ENCODE measurements at places on chromosomes 16 and 17.
A peak's percentile ranks its signal among the peaks of the same experiment; 100 is the strongest.

- DNase-seq: peak; percentile 65
These were observed 30.3 kb upstream of the RPH3AL start for GRCh38 chr17:382644-383533.

GRCh38 chr16:10575506-10576130, 4.8 kb downstream of the EMP2 start:
- DNase-seq: no peak

- DNase-seq: no peak
These were observed 3.4 kb downstream of the FAM222B start for GRCh38 chr17:28839221-28839620.

DNA sequence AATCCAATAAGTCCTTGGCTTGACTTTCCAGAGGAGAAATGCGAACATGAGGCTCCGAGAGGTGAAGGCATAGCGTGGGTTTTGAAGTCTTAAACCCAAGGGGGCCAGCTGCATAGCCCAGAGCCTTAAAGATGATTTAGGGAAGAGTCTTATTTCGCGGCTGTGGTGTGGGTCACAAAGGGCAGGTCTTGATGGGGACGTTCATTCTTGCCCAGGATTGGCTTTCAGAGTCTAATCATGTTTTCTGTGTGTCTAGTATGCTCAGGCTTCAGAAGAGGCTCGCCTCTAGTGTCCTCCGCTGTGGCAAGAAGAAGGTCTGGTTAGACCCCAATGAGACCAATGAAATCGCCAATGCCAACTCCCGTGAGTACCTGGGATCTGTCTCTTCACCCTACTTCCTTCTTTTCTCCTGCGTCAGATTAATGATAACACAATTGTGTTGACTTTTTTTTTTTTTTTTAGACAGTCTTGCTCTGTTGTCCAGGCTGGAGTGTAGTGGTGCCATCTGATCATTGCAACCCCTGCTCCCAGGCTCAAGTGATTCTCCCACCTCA, 951 bp downstream of the RPL19 start:
- DNase-seq: no peak

DNA sequence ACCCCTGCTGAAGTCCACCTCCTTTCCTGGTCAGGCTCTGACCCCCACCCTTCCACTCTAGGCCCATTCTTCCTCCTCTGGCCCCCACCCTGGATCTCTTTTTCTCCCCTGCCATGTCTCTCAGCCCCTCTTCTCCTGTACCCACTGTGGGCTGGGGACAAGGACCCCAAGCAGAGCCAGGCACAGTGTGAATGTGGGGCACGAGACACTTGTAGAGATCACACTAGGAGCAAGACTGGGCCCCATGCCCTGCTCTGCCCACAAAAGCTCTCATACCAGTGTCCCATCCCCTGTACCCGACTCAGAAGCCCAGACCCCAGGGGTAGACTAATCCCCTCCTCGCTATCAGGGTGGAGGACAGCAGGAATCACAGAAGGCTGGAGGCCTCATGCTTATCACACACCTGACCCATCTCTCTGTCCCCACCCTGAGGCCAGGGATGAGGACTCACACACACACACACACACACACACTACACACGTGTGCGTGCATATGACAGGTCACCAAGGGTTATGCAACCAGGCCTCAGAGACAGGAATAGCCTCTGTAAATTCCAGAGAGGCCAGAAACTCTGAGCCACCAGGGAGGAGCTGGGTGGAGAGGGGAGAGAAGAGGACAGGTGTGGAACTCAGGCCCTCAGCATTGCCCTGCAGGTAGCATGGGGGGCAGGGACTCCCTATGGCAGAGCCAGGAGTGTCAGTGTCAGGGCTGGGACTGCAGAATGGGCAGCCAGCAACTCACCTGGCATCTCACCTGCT, 21.1 kb downstream of the ARHGAP27 start:
- no peak for DNase-seq

DNA sequence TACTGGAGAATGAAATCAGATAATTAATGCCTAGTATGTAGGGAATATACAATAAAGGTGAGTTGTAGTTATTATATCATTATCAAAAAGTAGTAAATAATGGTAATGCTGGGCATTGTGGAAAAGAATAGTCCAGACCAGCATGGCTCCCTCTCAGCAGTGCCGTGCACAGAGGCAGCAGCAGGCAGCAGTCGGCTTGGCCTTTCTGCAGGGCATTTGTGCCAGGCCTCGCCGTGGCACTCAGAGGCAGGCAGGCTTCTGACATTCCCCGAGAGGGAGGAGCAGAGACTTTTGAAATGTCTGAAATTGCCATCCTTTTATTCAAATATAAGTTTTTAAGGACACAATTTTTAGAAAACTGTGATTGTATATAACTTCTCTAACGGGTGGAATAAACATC, 15.0 kb downstream of the KIAA0513 start:
- no peak for DNase-seq

GRCh38 chr17:76515274-76515949, 14.2 kb upstream of the RHBDF2 start:
- no peak for DNase-seq

DNA sequence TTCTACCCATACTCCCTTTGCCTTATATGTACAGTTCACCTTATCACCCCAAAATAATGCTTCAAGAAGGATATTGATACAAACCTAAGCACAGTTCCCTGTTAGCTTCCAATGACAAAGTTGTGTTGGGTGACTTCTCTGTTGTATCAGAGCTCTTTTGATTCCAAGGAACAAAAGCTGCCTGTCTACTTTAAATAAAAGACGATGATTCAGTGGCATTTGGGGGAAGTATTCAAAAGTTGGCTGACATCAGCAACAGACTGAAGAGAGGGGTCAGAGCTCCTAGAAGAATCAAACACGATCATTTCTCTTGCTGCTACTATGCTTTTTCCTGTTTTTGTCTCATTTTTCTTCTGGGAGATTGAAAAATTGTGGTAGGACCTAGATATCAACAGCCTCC, 69.4 kb upstream of the CA10 start:
- no peak for DNase-seq

- DNase-seq: no peak
These were observed 148.9 kb downstream of the TOX3 start for GRCh38 chr16:52398021-52398420.

DNA sequence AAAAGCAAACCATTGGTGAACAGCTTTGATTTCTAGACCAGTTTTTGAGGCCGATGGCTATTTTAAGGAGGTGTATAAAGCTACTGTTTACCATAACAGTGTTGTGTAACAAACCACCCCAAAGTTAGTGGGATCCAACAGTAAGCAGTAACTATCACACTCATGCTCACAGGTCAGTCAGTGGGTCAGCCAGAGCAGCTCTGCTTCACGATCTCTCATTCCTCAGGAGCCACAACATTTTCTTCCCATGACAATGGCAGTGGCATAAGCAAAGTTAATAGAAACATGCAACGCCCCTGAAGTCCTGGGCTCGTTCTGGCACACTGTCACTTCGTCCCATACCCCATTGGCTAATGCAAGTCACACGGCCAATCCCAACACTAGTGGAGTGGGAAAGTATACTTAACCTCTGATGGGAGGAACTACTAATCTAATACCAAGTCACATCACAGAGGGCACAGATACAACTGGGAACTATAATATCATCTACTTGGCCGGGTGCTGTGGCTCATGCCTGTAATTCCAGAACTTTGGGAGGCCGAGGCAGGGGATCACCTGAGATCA, 28.0 kb upstream of the B4GALNT2 start:
- DNase-seq: no peak

GRCh38 chr16:13923703-13924298, 3.8 kb downstream of the ERCC4 start:
- DNase-seq: peak; percentile 73

Data from NCI-H1694 treated with DMSO at 0.1 percent for 48 hours (cell line).